NCI-H2029 (cell line): ENCODE measurements at places on chromosomes 1 and 21.

DNA sequence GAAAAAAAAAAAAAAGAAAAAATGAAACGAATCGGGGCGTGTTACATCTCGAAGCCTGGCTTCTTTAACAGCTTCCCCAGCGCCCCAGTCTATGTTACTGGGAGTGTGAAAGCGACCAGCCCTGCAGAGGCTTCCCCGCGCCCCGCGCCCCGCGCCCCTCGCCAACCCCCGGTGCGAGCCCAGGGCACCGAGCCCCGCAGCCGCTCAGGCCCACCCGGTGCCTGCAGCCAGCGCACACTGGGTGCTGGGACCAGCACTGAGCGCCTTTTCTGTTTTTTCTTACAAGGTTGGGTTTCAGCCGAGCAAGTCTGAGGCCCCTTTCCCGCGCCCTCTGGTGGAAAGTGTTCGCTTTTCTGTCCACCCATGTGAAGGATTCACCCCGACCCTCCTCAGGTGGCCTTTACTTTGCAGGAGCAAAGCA lies 42.1 kb upstream of the ZNF496 start:
- DNase-seq, result no peak

GRCh38 chr1:166479052-166479631 lies 312.3 kb upstream of the FAM78B start:
- no peak for DNase-seq

DNA sequence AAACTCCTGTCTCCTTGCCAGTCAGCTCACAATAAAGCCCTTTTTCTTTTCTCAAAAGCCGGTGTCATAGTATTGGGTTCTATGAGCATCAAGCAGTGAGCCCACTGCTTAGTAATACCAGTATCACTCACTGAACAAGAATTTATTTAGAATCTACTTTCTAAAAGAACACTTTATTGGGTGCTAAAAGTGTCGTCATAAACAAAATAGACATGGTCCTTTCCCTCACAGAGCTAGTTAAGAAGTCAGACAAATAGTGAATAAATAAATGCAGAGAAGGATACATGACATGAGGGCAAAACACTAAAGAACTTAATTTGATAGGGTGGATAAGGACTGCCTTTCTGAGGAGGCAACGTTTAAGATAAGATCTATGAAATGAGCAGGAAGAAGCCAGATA lies 32.2 kb downstream of the EVI5 start:
- no peak for DNase-seq

- no peak for DNase-seq
Observed at GRCh38 chr1:2628191-2628932, 4.5 kb downstream of the MMEL1 start.

- peak; percentile 46 for DNase-seq
Observed at GRCh38 chr1:154479764-154480421, 22.1 kb upstream of the TDRD10 start.

DNA sequence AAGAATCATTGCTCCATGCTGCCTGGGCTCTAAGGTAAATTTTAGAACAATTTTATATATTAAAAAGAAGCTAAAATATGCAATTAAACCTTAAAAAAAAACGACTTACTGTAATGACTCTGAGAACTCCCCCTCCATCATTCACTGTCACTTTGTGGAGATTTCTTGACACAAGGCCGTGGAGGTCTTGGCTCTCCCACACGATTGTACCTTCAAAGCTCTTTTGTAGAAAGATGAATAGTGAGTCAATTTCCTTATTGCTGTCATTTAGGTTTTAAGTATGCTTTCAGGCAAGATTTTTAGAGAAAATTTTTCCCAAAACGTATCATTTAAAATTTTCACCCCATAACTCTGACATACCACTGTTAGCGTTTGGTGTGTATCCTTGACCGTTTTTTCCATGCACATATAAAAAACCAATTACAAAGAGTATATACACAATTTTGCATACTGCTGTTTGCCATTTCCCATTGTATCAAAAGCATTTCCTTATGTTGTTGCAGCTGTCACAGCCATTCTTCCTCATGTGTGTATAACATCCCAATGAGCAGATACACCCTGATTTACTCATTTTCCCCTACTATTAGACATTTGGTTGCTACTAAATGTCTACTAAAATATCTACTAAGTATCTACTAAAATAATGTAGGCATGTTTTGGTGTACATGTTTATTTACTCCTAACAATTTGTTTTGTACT lies 33.4 kb downstream of the B3GALNT2 start:
- no peak for DNase-seq

DNA sequence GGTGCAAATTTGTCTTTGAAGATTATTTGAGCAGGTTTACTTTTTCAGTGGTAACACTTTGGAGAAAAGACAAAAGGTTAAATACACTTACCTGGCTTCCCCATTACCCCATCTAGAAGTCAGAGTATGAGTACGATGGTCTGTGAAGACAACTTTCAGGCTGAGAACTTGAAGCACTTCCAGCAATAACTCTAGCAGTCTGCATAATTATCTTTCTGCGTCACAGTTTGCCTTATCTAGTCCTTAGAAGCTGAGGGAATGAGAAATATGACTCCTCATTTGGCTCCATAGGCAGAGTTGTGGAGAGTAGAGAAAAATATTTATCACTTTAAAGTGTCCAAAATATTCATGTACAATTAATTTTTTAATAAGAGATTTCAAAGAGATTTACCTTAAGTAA lies 323.4 kb upstream of the CAMK1G start:
- DNase-seq, result no peak

DNA sequence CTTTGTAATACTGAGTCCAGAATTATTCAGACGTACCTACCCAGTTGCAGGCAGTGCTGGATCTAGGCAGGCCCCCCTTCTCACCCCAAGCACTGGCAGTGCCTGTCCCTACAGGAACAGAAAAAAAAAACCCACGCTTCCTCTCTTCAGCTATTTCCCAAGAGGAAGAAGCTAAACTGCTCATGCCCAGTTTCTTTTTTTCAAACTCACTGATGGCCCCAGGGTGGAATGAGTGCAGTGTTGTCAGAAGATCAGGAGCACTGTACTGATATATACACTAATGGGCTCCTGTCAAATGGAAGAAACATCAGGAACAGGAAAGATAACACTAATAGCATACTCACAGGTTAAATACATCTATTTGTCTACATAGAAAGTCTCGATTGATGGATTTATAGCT lies 28.2 kb upstream of the DOCK7 start:
- no peak for DNase-seq

GRCh38 chr1:217027403-217028080 lies 304.3 kb upstream of the ESRRG start:
- no peak for DNase-seq

DNA sequence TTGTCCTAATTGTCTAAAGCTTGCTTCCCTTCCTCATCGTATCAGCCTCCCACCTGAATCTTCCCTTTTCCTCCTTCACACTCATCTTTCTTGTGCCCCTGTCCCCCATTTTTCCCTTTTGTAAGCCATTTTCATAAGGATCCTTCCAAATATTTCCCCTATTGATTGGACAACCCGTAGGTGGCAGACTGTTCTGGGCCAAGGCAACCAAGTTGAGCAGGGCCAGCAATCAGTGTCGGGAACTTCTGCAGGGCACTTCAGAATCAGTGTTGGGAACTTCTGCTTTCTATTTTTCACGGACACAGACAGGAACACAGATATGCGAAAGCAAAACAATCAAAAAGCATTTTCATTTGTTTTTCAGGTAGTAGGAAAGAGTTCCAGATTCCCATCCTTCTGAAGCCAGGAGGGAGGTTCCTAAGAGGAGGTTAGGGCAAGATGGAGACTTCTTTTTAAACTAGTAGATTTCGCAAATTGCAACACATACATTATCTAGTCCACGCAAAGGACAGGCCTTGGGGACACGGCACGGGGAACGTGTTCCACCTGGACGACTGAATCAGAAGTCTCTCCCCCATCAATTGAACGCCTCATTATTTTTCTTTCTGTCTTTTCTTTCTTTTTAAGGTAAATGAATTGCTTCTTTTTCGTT lies 691 bp upstream of the MPZL1 start:
- DNase-seq, result no peak

DNA sequence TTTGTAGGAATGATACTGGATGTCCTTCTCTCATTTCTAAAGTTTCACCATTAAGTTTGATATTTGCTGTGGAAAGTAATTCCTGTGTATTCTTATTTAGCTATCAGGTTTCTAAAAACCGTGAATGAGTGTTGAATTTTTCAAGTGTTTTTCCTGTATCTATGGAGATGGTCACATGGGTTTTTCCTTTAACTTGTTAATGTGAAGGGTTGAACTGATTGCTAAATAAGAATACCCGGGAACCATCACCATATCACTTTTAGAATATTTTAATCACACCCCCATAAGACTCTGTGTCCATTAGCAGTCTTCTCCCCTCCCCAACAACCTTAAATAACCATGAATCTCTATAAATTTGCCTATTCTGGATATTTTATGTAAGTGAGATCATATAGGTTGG lies 16.5 kb upstream of the ASAP3 start:
- peak; percentile 35 for DNase-seq
